ENCODE measurements at places on chromosomes 16 and 17.

- DNase-seq: no peak
Measured at GRCh38 chr17:76534831-76535732, 2.4 kb downstream of the CYGB start.

DNA sequence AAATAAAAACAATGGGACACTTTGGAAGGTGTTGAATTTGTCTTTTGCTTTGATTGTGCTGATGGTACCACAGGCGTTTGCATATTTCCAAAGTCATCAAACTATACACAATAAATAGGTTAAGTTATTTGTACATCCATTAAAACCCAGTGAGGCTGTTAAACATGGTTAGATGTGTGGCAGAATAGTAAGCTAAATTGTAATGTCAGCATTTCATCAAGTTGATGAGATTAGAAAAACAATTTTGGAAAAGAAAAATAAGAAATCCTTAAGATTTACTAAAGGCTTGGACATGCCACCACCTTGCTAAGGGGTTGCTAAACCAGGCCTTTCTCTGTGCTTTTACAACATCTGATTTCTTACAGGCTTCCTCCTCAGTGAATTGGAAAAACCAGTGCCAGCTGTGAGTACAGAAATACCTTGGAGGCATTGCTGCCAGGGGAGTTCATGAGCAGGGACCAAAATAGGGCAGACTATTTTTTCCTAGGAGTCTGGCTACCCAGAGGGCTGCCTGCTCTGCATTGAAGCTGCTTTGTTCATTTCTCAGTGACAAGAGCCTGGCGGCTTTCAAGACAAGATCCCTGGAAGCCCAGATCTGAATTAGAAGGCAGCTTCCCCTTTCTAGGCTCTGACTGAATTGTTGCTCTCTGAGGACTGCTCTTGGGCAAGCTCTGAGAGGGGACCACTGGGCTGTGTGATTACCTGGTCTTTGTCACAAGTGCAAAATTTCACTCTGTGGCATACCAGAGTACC, 43.4 kb upstream of the CA10 start:
- DNase-seq: no peak

GRCh38 chr17:28667870-28668269, 5.9 kb downstream of the SUPT6H start:
- no peak for DNase-seq

DNA sequence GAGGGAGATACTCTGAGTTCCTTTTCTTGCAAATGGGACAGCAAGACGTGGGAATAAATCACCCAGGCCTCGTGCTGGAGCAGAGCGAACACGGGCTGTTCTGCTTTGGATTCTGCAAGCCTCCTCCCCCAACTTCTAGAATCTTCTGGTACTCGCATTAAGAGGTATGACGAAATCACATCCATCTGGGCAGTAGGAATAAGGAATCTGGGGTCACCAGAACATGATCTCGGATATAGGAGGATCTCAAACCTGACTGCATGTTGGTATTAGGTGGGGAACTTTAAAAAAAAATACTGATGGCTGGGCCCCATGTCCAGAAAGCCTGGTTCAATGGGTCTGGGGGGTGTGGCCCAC, 49.8 kb upstream of the USP7 start:
- DNase-seq: no peak

GRCh38 chr17:31733326-31733725, 125.7 kb downstream of the COPRS start:
- DNase-seq: no peak

GRCh38 chr17:8631554-8631877, 991 bp upstream of the MYH10 start:
- DNase-seq: no peak

DNA sequence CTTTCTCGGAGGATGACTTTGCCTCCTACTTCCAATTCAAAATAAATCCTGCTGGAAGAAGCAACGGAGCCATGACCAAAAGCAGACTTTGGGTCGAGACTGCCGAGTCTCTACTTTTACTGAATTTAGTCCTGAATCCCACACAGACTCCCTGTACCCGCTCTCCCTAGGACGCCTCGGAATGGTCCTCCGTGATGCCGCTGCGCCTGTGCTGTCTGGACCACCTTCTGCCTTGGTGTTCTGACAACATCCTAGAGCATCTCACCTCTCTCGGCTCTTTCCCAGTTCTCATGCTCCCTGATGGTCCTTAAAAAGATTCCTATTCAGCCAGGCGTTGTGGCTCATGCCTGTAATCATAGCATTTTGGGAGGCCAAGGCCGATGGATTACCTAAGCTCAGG, 181.1 kb upstream of the HSBP1 start:
- no peak for DNase-seq

DNA sequence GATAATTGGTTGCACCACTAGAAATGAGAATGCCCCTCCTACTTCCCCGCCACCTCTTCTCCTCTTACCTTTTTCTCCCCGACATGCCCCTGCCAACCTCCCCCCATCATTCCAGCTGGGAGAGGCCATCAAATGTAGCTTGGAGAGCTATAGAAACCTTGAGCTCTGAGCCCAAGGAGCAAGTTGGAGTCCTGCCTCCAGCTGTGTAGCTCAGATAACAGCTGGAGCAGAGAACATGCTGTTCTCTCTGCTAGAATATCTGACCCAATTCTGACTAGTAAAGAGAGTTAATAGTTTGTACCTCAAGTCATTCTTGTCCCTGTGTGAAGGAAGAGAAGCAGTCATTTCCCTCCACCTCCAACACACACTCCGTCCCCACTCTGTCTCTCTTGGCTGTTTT, 490.3 kb downstream of the MAF start:
- DNase-seq: no peak

DNA sequence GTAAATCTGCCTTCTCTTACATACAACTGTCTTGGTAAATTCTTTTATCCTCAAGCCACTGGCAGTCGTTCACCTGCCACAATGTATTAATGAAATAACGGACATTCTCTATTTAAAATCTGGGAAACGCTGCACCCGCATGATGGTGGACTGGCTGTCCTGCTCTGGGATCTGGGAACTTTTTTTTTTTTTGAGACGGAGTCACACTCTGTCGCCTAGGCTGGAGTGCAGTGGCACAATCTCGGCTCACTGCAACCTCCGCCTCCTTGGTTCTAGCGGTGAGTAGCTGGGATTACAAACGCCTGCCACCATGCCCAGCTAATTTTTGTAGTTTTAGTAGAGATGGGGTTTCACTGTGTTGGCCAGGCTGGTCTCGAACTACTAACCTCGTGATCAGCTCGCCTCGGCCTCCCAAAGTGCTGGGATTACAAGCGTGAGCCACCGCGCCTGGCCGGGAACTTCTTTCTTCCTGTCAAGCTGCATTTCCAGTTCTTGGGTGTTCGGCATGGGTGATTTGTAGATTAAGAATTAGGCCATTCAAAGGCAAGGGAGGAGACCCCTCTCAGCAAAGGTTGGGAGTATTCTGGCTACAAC, 28.3 kb downstream of the PRDM7 start:
- no peak for DNase-seq

GRCh38 chr17:78272181-78272913, 40.9 kb downstream of the TMEM235 start:
- no peak for DNase-seq

DNA sequence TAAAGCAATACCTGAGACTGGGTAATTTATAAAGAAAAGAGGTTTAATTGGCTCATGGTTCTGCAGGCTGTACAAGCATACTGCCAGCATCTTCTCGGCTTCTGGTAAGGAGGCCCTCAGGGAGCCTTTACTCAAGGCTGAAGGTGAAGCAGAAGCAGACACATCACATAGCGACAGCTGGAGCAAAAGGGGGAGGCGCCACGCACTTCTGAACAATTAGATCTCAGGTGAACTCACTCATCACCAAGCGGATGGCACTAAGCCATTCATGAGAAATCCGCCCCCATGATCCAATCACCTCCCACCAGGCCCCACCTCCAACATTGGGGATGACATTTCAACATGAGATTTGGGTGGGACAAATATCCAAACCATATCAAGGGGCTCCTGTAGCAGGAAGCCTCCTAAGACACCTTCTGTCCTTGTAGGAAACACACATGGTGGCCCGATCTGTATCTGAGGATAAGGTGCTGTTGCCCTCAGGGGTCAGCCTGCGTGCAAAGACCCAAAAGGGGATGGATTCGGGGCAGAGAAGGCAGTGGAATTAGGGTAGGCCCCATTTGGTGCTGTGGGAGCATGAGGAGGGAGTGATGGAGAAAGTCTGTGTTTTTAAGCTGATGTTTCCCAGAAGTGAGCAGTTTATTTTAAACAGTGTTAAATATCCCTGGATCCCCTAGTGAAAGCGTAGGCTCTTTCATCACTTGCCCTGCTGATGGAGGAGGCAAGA, 23.0 kb downstream of the IL21R start:
- DNase-seq: no peak

GRCh38 chr17:42090964-42091790, 7.1 kb downstream of the ZNF385C start:
- no peak for DNase-seq

DNA sequence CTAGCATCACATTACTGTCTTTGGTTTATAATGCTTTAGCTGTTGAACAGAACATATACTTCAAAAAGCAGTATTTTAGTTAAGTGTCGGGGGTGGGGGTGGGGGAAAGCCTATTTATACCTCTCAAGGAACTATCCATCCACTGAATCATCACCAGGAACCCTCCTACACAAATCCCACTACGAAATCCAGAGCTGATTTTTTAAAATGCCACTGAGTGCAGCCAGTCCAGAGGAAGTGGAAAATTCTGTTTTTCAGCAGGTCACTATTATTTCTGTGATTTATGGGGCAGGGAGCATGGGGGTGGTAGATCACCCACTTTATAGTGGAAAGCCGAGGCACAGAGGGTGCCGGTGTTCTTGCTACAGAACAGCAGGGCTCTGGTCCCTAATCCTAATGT, 284.1 kb downstream of the SOX9 start:
- no peak for DNase-seq

DNA sequence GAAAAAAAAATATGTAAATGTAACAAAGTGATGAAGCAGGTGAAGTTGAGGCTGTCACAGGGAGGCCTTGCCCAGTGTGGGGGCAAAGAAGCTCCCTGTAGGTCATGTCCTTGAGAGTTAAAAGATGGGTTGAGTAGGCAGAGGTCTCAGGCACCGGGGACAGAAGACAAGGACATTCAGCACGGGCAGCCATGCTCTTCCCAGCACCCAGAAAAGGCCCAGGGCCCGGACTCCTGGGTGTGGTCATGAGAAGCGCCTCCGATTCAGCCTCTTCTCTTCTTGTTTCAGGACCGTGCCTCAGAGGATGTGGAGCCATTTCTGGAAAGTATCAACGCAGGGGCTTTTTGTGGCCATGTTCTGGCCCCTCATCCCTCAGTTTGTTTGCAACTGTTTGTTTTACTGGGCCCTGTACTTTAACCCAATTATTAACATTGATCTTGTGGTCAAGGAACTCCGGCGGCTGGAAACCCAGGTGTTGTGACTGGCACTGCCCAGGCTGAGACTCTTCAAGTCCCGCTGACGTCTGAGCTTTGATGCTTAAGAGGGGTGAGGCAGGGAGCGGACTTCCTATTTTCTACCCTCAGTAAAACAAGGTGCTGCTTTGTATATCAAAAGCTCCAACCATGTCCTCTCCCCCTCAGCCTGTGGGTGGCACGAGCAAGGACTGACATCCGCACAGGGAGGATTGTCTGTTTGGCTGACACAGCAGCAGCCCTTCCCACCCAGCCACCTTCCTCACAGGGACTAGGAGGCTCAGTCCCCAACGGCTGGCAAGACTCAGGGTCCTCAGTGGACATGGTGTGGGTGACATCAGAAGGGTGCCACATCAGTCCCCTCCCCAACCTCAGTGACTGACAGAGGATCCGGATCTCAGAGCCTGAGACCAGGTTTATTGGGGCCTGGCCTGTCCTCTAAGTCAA, 26.5 kb downstream of the PLA2G10 start:
- no peak for DNase-seq

DNA sequence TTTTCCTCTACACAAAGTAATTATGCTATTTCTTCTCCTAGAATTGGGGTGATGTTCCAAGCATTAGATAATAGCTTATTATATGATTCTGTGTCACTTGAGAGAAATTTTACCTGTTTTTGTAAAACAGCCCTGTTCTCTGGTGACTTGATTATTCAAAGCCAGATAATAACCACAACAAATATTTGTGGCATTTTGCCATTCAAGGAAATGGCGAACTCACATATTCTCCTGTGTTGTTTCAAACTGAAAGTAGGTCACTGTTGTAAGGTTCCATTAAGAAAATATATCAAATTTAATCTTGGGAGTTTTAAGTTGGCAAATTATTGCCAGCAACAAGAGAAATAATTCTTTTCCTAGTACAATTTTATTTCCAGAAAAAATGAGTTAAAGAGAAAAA, 124.8 kb downstream of the STXBP4 start:
- DNase-seq: no peak

DNA sequence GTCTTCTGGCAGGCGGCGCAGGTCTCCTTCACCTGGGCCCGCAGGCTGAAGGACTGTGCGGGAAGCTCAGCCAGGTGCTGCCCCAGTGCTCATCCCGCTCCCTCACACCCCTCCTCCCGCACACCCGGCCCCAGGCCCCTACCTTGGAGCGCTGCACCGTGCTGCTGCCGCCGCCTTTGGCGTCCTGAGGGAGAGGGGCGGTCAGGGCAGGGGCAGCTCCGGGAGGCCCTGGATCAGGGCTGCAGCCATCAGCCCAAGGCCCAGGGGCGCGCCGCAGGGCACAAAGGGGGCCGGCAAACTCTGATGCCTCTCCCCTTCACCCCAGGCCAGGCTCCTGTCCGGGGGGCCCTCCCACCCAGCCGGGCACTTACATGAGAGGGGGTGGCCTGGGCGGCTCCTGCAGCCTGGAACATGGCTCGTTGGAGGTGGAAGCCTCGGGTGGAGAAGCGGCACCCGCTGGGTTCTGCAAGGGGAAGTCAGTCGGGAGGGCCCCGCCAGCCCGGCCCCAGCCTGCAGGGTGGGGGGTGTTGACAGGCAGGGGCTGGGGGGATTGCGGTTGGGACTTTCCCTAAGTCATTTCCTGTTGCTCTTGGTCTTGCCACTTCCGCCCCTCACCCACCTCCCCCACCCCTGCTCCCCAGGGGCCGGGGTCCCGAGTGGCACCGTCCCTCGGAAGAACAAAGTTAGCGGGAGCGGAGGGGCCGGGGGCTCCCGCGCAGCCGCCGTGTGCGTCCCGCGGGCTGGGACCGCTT, 863 bp downstream of the LIMD2 start:
- DNase-seq: no peak

DNA sequence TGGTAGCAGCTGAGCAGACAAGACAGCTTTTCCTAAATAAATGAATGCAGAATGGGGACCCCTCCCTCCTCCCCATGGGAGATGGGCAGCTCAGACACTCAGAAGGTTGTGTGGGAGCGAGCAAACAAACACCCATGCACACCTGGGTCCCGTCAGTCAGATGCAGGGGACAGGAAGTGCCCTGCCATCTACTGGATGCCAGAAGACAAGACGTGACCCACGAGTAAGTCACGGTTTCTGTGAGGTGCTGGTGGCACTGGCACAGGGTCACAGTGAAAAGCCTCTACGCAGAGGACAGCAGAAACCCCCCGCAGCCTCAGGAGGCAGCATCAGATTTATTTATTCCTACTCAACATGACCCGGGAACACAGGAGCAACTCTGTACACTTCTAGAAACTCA, 8.4 kb downstream of the HBQ1 start:
- DNase-seq: no peak
